Activated T-cell treated with anti-CD3 and anti-CD28 coated beads, Interleukin-2, amount 50 U/mL, for 1 hour (primary cell): ENCODE measurements at places on chromosomes 11 and 22.
A peak's percentile ranks its signal among the peaks of the same experiment; 100 is the strongest.

DNA sequence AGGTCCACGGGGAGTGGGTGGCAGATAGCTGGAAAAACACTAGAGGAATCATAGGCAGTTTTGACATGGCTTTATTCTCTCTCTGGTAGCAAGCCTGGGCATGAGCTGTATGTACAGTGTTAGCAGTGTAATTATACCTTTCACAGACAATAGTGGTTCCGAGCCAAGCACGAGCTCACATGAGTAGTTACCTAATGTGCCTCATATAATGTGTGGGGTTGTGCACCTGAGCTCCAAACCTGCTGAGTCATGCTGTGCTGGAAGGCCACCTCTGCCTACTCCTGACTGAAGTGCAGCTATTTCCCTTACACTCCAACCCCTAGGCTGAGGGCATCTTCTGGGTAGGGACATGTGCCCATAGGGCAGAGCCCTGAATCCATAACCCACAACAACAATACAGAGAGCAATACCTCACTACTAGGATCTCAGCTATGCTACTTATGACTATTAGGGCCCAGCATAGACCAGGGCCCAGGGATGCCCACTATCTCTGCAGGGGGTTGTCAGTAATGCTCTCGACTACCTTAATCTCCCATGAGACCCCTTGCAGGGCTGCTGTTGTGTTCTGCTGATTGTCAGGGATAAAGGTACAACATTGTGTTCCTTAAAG is 432.1 kb downstream of the DYNC2H1 start:
- DNase-seq, result no peak

- DNase-seq, result no peak
These were observed 78.2 kb downstream of the UVRAG start for GRCh38 chr11:75893251-75893650.

DNA sequence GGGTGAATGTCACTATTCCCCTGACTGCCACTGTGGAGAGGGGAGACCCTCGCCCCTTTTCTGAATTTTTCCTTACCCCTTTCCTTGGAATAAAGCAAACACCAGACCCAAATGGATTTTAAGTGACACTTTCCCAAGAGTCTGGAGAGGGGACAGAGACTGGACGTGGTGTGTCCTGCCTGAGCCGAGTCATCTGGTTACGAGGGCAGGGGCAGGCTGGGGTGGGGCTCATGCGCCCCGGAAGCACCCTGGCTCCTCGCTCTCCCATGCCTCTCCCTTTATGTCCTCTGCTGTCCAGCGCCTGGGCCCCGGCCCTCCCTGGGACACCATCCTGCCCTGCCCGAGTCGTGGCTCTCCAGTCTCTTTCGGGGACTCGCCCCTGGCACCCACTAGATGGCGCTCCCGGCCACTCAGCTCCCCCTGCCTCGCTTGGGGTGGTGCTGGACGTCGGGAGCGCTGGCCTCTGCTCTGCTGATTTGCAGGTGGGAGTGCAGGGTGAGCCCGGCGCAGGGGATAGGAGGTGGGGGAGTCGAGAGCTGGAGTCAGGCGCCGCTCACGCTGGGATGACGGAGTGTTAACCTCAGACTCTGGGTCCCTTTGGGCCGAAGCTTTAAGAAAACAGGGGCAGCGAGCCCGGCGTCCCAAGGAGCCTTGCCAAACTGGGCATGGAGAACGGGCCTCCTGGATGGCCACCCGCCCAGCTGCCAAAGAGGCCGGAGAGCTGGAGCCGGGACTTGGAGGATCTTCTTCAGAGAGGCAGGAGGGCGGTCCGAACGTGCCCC is 89.8 kb downstream of the RPS6KA4 start:
- DNase-seq, result peak; percentile 73

- peak; percentile 70 for DNase-seq
These were observed 13.8 kb downstream of the GGT5 start for GRCh38 chr22:24230911-24231656.

- DNase-seq, result no peak
These were observed 220.5 kb upstream of the CADM1 start for GRCh38 chr11:115724666-115725065.

GRCh38 chr11:110431051-110431672 is 1.4 kb downstream of the FDX1 start:
- DNase-seq, result no peak

DNA sequence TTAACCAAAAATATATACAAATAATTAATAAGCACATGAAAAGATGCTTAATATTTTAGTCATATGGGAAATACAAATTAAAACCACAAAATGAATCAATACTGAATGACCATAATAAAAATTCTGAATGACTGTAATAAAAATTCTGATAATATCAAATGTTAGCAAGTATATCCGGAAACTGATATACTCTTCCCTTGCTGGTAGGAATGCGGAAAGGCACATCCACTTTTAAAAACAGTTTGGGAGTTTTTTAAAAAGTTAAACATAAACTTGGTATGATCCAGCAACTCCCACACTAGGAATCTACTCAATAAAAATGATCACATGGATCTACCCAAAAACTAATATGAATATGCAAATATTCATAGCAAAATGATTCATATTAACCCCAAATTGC is 30.8 kb upstream of the GRIA4 start:
- DNase-seq, result no peak

- no peak for DNase-seq
These were observed at the start of gene MORC2 for GRCh38 chr22:30968015-30968923. Gene MORC2 (minus strand): TSS chr22:30968774. CDS start chr22:30967889, 885 bp downstream.

DNA sequence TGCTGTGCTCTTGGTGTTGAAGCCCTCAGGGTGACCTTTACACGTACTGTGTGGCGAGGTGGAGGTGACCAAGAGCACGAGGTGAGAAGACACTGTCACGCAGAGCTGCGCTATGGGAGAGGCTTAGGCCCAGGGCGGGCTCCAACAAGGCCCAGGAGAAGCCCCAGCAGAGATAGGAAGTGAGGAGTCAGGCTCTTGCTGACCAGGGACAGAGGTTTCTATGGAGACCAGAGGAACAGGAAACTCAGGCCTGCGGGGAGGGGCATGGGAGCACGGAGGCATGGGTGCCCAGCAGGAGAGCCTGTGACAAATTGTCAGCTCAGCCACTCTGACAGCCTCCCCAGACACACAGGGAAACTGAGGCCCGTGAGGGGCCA is 15.8 kb downstream of the DGKZ start:
- DNase-seq, result no peak

DNA sequence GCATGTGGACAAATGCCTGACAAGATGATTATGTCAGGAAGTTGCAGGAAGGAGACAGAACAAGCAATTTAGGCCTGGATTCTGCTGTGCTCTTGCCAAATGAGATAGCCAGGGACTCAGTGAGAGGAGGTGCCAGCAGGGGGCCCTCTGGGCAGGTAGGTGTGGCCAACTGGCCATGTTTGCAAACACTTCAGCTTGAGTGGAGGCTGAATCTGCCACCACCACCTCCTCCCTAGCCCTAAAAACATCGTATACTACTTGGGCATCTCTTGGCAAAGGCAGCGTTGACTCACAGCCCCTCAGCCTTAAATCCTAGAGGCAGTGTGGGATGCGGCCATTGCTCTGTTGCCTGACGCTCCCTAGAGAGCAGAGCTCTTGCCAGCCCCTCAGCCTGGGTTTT is 95.1 kb upstream of the PLET1 start:
- no peak for DNase-seq

- DNase-seq, result peak; percentile 40
These were observed at the start of gene B4GALNT4 for GRCh38 chr11:369336-370018. Gene B4GALNT4 (plus strand): TSS chr11:369499. CDS start chr11:369804, 305 bp downstream.

- DNase-seq, result no peak
These were observed 60.4 kb downstream of the KCNJ1 start for GRCh38 chr11:128806506-128807261.

- DNase-seq, result no peak
These were observed 428.5 kb downstream of the METTL15 start for GRCh38 chr11:28536504-28537267.

DNA sequence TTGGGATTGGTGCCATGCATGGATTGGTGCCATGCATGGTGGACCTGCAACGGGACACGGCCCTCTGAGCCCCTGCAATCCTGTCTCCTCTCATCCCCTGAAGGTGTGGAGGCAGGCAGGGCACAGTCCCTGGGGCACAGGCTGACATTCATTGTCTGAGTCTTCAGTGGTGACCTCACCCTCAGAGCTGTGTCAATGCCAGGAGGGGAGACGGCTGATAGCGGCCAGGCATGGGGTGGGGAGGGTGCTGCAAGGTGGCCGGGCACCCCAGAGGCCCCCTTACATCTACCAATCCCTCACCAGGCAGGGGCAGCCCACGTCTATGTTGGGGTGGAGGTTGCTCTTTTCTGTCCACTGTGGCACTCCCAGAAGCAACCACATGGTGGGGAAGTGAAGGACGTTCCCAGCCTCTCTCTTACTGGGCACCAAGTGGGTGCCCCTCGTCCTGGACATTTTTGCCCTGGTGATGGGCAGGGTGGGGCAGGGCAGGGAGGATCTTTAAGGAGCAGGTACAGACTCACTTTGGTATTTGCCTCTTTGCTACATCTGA is 47.6 kb downstream of the NECTIN1 start:
- DNase-seq, result no peak

DNA sequence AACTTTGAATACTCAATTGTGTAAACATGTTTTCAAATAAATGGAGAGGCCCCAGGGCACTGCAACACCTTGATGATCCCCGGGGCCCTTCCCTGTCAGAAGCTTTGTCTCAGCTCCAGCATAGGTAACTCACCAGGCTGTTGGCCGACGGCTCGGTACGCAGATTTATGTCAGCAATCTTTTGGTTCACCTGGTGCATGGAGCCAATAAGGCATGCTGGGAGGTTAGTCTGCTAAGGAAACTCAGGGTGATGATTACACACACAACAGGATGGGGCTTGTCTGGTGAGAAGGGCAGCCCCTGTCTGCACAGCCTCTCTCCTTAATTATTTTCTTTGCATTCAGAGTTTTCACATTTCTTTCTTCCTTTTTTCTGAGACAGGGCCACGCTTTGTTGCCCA is 10.8 kb downstream of the FAM227A start:
- DNase-seq, result no peak

DNA sequence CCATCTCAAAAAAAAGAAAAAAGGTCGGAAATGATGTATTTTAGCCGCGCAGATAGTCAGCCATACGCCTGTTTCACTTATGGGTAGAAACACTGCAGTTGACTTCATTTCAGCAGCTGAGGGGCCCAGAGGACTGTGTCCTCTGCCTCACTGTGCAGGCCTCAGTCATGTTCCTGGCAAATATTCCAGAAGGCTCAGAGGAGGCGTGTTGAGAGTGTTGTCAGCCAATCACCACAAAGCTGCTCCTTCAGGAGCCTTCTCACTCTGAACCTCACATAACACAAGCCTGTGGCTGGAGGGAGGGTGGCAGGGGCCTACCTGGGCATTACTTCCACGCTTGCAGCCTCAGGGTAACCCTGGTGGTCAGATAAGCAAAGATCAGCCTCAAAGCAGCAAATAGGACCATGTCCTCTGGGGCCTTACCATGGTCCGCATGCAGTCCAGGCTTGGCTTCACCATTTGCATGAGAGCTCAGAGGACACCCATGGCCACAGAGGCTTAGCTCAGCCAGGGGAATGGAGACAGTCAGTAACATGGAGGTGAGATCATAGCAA is 17.3 kb upstream of the TREH start:
- DNase-seq, result no peak

DNA sequence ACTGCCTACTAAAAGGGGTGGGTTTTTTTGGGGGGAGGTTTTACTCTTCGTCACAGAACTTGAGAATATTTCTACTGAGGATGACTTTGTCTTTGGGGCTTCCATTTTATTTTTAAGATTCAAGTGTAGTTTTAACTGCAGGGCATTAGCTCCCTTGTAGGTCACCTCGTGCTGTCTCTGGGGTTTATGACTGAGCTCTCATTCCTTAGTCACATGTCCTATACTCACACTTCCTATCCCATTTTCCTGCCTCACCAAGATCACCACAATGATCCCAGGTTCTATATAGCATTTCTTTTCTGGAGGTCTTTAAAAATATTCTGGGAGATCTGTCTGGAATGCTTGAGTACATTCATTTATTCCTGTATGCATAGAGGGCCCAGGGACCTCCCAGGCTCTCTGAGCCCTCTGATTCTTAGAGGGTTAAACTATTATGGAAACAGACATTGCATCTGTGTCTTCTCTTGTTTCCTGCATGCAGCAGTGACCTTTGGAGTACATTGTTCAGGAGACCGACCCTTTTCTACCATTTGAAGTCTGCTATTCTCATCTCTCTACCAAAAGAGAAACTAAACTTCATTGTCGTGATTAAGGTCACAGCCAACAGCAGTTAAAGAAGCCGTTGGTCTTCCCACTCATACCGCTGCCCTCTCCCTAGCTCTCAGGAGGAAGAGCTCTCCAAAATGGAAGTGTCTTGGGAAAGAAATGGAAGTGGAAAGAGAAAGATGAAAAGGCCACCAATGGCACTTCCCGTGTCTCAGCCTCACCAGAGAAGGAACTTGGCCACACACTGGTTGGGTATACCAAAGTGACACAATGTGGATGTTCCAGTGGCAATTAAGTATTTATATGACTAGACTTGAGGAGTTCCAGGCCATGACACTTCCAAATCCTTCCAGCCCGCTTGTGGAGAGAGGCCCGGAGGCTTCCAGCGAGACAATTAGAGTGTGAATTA is 77.5 kb downstream of the ZBTB16 start:
- DNase-seq, result no peak

DNA sequence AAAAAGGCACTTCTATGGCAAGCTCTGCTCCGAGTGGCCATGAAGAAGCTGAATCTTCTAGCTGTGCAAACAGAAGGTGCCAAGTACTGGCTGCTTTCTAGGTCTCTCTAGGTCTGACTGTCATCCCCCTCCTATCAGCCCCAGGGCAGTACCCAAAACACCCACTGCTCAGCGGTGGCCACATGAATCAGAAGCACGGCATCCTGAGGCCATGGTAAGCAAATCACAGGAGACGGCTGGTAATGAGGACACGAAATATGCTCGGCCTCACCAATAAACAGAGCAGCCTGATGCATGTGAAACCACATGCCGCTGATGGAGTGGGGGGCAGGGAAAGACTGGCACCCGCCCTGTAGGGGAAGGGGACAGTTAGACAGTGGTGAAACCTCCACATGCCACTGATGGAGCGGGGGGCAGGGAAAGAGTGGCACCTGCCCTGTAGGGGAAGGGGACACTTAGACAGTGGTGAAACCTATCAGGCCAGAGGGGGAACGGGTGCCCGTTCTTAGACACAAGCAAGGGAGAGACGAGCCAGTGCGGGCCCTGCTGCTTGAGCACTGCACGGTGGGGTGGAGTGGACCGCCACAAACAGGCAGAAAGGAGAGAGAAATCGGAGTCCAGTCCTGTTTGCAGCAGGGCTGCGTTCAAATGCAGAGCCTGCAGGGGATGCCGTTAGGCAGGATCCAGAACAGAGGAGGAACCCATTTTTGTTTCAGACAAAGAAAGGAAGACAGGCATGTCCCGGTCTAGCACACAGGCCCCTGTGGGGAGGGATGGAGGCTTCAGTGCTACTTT is 29.9 kb upstream of the MOB2 start:
- no peak for DNase-seq

- peak; percentile 86 for DNase-seq
These were observed 15.9 kb downstream of the RHOG start for GRCh38 chr11:3824714-3825472.

- DNase-seq, result no peak
These were observed 6.4 kb upstream of the LSP1 start for GRCh38 chr11:1846453-1846932.

GRCh38 chr22:44448271-44448830 is 49.7 kb downstream of the RTL6 start:
- DNase-seq, result no peak

GRCh38 chr22:37979782-37980181 is 4.6 kb downstream of the SOX10 start:
- no peak for DNase-seq
